ENCODE measurements at places on chromosomes 2 and 18.

- DNase-seq = no peak
Measured at GRCh38 chr2:175552902-175553301, 371.4 kb upstream of the ATP5MC3 start.

GRCh38 chr2:61926531-61927477 lies 21.3 kb downstream of the COMMD1 start:
- DNase-seq = no peak

DNA sequence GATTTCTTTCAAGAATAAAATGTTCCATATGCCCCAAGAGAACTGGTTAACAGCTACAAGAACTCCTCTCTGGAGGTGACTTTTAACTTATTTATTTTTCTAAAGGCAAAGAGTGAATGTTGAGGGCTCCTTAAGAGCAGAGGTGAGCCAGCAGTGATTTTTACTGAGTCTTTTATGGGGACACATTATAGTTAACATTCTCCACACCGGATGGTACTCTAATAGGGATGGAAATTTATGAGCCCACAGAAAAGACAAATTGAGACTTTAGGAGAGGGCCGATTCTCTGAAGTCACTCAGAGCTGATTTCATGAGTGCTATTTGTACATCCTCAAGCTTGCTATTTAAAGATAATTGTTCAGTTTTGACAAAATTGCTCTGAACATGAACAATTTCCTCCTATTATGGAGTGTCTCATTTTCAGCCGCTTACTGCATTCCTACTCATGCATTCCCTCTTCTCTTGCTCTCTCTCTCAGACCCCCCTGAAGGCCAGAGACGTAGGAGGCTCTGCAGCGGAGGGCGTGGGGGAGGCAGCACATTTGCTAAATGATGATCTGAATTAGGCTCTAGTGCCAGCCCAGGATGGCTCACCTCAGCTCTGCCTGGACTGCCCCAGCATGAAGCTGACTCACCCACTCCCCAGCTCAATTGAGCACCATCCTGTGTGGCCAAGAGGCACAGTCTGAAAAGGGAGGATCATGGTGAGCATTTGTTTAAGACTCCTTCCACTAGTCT lies 5.9 kb upstream of the RPL37A start:
- DNase-seq = no peak

GRCh38 chr2:7019191-7019590 lies 102.0 kb downstream of the RNF144A start:
- DNase-seq = no peak

- DNase-seq = no peak
Measured at GRCh38 chr2:7725171-7725849, 808.1 kb downstream of the RNF144A start.

DNA sequence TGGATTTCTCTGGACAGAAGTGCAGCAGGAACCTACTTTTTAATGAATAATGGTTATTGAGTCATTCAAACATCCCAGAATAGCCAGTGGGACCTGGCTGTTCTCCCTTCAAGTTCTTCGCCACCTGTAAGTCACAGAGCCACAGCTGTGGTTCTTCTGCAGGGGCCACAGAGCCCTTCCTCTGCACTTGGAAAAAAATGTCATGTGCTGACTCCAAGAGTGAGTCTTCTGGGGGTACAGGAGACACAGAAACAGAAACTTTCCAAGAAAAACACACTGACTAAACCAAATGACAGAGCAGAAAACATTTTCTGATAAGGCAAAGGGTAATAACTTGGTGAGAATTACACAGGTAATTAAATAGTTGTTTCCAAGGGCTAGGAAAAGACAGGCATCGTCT lies 68.7 kb upstream of the FN1 start:
- DNase-seq = no peak

DNA sequence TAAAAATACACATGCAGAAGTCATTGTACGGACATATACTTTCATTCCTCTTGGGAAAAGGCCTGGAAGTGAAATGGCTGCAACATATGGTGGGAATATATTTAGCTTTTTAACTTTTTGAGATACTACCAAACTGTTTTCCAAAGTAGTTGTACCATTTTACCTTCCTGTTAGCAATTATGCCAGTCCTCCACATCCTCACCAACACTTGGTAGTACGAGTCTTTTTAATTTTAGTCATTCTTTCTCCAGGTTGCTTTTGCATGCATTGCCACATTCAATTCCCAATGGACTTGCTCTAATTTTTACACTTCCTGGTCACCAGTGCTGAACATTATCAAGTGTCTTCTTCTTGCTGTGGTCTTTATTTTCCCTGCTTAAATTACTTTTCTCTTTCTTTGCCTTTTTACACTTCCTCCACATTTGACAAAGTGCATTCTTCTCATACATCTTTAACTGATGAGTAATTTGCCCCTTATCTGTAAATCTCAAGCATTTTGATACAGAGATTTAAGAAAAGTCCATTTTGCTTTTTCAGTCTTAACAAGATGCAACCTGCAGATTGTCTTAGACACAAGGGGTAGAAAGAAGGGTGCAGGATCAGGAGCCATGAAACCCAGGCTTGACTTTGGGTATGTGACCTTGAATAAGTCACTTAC lies 14.5 kb downstream of the VIT start:
- DNase-seq = no peak

DNA sequence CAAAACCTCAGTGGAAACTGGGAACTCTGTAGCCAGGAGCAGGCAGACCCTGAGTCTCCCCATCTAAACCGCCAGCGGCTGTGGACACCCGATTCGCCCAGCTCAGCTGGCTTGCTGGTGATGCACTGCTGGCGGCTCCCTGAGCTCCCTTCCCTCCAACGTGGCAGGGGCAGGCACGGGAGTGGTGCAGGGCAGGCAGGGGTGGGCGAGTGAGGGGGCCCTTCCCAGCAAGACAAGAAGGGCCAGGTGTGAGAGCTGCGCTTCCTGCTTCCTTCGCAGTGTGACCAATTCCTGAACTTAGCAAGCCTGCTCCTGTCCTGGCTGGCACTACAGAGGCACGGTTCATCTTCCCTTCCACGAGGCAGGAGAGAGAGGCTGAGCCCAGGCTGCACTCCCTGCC lies 12.3 kb upstream of the SEMA4C start:
- DNase-seq = no peak

DNA sequence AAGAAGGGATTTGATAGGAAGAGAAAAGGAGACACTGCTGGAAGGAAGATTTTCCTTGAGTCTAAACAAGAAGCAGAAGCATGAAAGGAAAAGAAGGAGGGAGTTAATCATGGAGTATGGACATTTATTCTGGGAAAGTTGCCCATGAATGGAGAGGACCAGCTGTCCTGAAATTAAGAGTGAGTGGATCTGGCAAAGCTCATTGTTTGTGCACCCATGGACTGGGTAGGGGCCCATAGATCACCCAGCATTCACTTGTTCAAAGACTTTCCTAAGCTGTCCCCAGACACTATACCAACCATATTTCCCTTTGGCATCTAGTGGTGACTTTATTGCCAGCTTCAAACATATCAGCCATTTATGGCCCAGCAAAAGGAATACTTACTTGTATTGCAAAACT lies 422.7 kb downstream of the FBXO15 start:
- DNase-seq = no peak

GRCh38 chr2:131014141-131014540 lies 79.1 kb downstream of the FAM168B start:
- no peak for DNase-seq

DNA sequence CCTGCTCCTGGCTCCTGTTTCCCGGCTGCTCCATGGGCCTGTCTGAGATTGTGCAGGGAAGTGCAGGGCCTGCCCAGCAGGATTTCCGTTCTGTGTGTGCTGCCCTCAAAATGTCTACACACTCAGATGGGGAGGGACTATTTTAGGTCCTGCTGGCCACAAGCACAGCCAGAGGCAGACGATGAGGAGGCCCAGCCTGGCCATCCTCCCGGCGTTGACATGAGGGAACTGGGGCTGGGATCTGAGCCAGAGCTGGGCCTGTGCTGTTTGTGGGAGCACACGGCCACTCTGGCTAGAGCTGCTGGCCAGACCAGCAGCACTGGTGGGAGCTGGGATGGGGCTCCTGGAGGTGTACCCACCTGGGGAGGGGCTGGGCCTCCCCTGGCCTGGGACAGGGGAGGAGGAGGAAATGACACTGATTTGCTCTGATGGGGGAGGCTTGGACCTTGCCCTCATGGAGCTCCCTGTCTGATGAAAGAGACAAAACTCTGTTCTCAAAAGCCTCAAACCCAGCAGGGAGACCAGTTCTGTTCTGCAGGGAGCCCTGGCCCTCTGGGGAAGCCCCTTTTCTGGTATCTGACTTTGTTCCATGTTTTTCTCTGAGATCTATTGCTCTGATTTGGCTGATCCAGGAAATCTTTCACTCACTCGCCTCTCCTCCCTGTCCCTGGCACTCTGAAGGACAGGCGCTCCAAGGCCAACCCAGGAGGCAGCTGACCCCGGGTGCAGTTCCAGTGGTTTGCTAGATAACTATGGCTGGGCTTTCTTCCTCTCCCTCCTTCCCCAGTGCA lies 161.8 kb downstream of the DYSF start:
- DNase-seq = no peak

DNA sequence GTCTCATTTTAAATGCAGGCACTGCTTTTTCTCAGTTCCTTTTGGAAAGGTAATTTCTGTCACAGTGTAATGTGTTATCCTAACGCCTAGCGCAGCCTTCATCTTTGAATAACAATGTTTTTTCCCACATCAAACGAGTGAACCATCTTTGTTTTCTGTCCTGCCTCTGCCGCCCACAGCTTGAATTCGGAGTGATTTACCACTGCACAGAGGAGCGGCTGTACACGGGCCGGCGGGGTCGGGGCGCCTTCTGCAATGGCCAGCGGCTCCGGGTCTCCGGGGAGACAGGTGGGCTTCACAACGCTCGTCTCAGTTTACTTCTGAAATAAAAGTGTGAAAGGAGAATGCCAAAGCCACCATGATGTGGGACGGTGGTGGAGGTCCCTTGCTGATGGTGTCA lies 32.8 kb downstream of the IMPA2 start:
- DNase-seq = no peak

- no peak for DNase-seq
Measured at GRCh38 chr18:48486754-48487153, 52.1 kb upstream of the CTIF start.

- no peak for DNase-seq
Measured at GRCh38 chr2:119857742-119858141, 98.0 kb downstream of the PTPN4 start.

- DNase-seq = no peak
Measured at GRCh38 chr2:97963079-97963406, 32.7 kb downstream of the TMEM131 start.

DNA sequence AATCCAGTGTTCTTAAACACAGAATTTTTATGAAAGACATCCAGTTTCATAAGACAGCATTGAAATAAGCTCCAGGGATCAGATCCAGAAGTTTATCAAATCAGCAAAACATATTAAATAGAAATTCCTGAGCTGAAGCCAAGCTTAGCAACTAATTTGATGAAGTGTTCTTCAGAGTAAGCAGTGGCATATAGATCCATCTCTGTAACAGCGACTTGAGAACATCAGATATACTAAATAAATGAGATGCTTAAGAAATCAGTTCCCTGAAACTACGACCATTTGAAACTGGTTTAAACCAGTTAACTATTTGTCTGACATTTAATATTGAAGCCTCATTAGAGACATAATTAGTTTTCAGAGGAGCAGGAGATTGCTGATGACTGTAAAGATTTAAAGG lies 34.1 kb downstream of the PPP1R1C start:
- DNase-seq = no peak

DNA sequence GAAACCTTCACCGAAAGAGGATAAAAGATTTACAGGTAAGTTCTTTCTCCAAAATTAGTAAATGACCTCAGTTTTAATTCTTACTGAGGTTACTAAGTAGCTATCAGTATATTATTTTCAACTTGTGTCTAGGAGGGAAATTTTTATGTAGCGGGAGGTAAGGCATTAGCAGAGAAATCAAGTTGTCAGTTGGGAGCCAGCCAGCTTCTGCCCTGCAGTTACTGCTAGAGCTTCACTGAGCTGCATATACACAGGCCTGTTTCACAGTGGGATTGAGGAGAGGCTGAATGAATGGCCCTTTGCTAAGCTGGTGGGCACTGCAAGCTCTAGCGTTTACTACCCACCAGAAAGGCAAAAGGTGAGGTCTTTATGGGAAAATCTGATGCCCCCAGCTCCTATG lies 105.7 kb downstream of the ACAA2 start:
- DNase-seq = no peak

DNA sequence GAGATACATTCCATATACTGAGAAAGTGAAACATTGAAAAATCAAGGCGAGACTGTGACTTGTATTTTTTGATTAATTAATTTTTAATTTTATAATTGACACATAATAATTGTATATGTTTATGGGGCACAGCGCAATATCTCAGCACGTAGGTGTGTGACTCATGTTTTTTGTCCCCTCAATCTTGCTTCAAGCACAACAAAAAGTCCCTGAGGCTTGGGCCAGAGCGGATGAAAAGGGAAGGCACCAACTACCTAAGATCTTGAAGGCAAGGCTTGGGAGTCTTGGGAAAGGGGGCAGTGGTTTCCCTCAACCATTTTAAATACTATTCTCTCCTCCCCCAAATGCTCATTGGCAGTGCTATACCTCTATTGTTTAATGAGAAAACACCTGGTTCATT lies 9.9 kb downstream of the SGPP2 start:
- DNase-seq = no peak

- DNase-seq = no peak
Measured at GRCh38 chr2:223746611-223747010, 90.8 kb downstream of the AP1S3 start.

DNA sequence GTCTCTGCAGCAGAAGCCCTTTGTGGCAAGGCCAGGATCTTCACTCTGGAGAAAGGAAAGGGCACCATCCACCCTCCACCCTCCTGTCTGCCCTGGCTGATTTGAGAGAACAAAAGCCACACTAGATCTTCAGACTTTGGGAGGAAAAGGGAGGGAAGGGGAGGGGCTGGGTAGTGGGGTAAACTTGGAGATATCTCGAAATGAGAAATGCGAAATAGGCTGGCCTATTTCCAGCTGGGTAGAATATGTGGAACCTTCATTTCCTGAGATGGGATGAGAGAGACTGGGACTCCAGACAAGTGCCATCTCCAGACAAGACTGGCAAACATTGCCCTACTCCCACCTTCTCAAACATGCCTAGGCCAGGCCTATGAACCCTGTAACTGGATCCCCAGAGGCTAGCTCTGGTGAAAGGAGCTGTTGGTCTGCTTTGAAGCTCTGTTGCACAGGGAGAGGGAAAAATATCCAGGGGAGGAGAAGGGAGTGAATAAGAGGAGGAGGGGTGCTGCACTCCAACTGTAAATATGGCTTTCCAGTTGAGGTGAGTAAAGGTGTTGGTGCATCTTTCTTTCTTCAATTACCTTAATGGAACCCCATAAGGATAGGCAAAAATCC lies 1.7 kb downstream of the HOXD12 start:
- no peak for DNase-seq

GRCh38 chr2:231393149-231394131 lies 2.1 kb upstream of the B3GNT7 start:
- no peak for DNase-seq

- DNase-seq = no peak
Measured at GRCh38 chr2:227509824-227510619, 38.1 kb downstream of the AGFG1 start.

Data from NCI-H1930 (cell line).